ENCODE measurements at places on chromosomes 16 and 17.

GRCh38 chr17:69608141-69608540, 193.6 kb downstream of the MAP2K6 start:
- DNase-seq, result no peak

GRCh38 chr17:72640415-72641165, 451.9 kb downstream of the SLC39A11 start:
- no peak for DNase-seq

DNA sequence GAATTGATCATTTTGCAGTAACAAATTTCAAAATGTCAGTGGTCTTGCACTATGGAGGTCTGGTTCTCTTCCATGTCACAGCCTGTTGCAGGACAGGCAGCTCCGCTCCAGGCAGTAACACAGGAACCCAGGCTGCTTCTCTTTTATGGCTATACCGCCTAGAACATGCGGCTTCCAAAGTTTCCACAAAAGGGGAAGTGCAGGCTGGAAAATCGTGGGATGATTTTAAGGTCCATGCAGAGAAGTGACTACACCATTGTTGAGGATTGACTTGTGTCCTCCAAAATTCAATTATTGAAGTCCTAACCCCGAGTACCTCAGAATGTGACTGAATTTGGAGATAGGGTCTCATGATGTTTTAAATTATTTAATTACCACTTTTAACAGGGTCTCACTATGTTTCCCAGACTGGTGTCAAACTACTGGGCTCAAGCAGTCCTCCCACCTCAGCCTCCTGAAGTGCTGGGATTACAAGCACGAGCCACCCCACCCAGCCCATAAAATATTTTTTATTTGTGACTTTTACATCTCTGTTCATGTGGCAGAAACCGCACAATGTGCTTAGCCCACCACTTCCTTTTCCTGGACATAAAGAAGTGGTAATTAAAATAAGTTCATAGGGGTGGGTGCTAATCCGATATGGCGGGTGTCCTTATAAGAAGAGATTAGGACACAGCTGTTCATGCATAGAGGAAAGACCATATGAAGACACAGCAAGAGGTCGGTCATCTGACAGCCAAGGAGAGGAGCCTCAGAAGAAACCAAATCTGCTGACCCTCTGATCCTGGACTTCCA, 279.2 kb upstream of the RPL38 start:
- DNase-seq, result no peak

- DNase-seq, result no peak
Measured at GRCh38 chr17:8101721-8102120, 14.2 kb upstream of the ALOX12B start.

DNA sequence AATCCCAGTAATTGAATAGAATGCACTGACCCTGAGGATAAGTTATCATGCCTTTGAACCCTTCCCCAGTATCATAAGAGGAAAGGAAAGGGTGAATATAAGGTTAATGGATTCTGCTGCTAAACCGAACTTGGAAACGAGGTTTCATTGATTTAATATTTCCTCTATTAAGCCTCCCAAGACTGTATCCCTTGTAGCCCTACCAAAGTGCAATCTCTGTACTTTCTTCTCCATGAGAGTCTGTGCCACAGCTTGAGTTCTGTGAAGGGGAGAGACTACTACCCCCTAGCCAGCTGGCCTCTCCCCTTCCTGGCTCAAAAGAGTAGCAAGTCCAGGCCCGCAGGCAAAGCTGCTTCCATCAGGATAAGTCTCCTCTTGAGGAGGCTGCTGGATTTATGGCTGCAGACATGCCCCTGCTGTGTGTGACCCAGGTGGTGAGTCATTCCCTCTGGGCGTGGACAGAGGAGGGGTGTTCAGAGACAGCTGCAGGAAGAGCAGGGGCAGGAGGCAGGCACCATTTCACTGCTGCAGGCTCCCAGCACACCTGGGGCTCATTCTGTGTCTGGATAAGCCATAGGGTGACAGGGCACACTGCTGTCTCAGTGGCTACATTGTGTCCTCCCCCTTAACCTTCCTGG, 58.4 kb downstream of the TOM1L2 start:
- no peak for DNase-seq

GRCh38 chr17:30256756-30257506, 21.4 kb upstream of the SLC6A4 start:
- no peak for DNase-seq

Data from renal pelvis (tissue), 12 donors.